ENCODE measurements at places on chromosomes 3 and 15. TPM values are rescaled to one million over a fixed set of nuclear protein-coding genes. Genes with fewer than 3 reads are reported as not detected.

MRPL46 gene
- 26.5 TPM for total RNA-seq

SMAD6 gene
- 0.04 TPM for total RNA-seq

PRSS50 gene
- total RNA-seq = not detected

LNP1 gene
- 3.0 TPM for total RNA-seq

LYZL4 gene
- total RNA-seq = not detected

ATP13A5 gene
- not detected for total RNA-seq

SNTN gene
- not detected for total RNA-seq

CRABP1 gene
- total RNA-seq = not detected

MYH15 gene
- total RNA-seq = 0.31 TPM

C2CD4A gene
- not detected for total RNA-seq

CAMKV gene
- total RNA-seq = not detected

DAPK2 gene
- 1.2 TPM for total RNA-seq

Data from hair follicular keratinocyte (primary cell).